Endodermal cell (in vitro differentiated cells): ENCODE measurements at places on chromosomes 6 and 20. TPM values are rescaled to one million over a fixed set of nuclear protein-coding genes. Genes with fewer than 3 reads are reported as not detected.

Gene PRSS16
- 14.1 to 17.3 TPM (median 17.2 TPM) in 3 replicates for total RNA-seq

Gene C6orf58
- total RNA-seq, result not detected in 2 replicates

Gene GPR63
- 4.8 and 5.0 TPM in 2 replicates for total RNA-seq

Gene TRAPPC3L
- not detected in 3 replicates for total RNA-seq

Gene NFATC2
- 1.9 to 3.5 TPM (median 2.1 TPM) in 3 replicates for total RNA-seq

Gene ZFP64
- total RNA-seq, result 21.6 to 35.9 TPM (median 32.6 TPM) in 3 replicates

Gene MRPS10
- 32.7 and 33.4 TPM in 2 replicates for total RNA-seq

Gene OOEP
- total RNA-seq, result not detected in 3 replicates

Gene THEMIS
- not detected in 2 replicates for total RNA-seq

Gene TFAP2D
- not detected in 2 replicates for total RNA-seq

Gene ERGIC3
- total RNA-seq, result 229 to 233 TPM (median 230 TPM) in 3 replicates

Gene KIF25
- total RNA-seq, result 0.81 TPM in 1 of 2 replicates, not detected in the other

Gene FABP7
- total RNA-seq, result 2.7 and 2.8 TPM in 2 replicates

Gene GCLC
- total RNA-seq, result 44.7 and 50.8 TPM in 2 replicates

Gene E2F1
- 33.2 and 33.7 TPM in 2 replicates for total RNA-seq

Gene DPM1
- total RNA-seq, result 41.0 to 58.8 TPM (median 56.5 TPM) in 3 replicates

Gene TRIM10
- total RNA-seq, result not detected in 2 replicates

Gene GTSF1L
- total RNA-seq, result not detected in 3 replicates

Gene MAP3K7
- total RNA-seq, result 36.6 and 40.1 TPM in 2 replicates

Gene MYLK4
- total RNA-seq, result 0.08 to 0.20 TPM (median 0.14 TPM) in 3 replicates

Gene SNAP91
- 0.58 to 2.0 TPM (median 1.2 TPM) in 3 replicates for total RNA-seq

Gene CCDC28A
- 10.0 and 10.6 TPM in 2 replicates for total RNA-seq

Gene KIFC1
- 56.6 and 58.6 TPM in 2 replicates for total RNA-seq

Gene FOXP4
- 41.3 and 47.7 TPM in 2 replicates for total RNA-seq

Gene SALL4
- total RNA-seq, result 319 and 333 TPM in 2 replicates

Gene HLA-DOB
- not detected in 2 replicates for total RNA-seq

Gene EYA4
- 0.26 and 0.32 TPM in 2 replicates for total RNA-seq

Gene HLA-DQB1
- 1.5 to 4.4 TPM (median 2.2 TPM) in 3 replicates for total RNA-seq

Gene ESR1
- 0.14 TPM in 1 of 3 replicates, not detected in the others for total RNA-seq

Gene SUMO4
- total RNA-seq, result 1.9 and 2.4 TPM in 2 replicates

Gene GMPR
- 20.7 to 65.5 TPM (median 21.3 TPM) in 3 replicates for total RNA-seq

Gene TFAP2C
- 0.31 to 2.2 TPM (median 0.46 TPM) in 3 replicates for total RNA-seq

Gene PLAGL1
- total RNA-seq, result 1.4 to 5.2 TPM (median 1.7 TPM) in 3 replicates
